NCI-H1048 (cell line): ENCODE measurements at places on chromosomes 5 and 9.

DNA sequence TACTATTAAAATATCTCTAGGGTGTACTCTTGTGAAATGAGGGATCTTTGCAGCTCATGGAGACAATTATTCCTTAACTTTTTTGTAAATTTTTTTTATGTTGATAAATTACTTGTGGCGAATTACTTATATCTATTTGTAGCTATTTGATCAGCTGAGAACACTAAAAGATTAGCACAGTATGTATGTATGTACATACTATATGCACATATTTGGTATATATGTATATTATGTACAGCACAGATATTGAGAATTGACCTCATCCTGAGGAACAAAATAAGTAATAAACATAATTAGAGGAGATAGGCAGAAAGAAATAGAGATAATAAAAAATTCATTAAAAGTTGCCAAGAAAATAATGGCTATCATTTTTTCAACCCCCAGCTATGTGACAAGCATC, 11.8 kb downstream of the CDKN2A start:
- DNase-seq: no peak

DNA sequence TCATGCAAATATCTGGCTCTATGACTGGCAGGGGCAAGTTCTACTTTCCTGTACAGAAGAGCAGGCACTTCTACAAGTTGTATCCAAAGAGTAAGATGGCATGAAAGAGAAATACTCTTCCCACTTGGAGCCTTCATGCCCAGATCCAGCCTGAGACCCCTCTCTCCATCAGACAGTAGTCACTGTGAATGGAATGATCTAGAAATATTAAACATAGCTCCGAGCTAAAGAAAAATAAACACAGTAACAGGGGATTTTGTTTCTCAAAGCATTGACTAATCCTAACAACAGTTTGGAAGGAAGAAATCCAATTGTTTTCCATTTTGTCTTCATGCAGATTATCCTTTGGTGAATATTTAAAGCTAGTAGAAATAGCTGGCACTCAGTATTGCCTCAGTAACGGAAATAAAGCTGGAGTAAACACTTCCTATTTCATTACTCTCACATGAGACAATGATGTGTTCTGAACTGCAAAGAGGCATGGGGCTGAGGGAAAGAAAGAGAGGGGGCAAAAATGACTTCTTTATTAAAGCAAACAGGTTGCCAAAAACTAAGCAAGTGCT, 100.0 kb downstream of the SEMA5A start:
- DNase-seq: no peak

DNA sequence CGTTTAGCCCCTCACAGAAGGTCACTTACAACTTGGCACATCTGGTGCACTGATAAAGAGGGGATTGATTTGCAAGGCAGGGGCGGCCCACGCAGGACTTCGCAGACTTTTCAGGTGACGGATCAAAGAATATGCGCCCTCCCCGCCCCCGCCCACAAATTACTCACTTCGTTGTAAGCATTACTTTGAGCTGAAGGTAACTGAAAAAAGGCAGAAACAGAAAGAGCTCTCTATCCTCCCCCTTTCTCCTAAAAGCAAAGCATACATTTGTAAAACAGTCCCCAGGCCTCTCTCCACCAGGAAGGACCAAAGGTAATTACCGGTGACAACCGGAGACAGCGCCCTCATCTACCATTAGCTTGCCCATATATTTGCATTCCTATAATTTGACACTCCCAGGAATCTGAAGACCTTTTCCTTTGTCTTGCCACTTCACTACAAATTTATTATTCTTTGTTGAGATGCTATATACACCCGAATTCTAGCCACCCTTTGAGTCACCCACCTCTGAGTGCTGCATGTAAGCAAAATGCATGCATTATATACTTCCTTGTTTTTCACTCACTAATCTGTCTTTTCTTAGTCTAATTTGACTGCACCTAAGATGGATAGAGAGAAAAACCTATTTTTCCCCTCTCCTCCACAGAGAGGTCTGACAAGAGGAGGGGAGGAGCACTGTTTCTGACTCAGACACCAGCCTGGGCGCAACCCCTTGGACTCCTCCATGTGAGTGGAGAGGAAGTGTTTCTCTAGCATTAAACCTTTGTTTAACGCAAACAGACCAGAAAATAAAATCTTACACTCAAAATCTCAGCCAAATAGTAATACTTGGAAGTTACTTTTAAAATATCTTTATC, 74.7 kb upstream of the SPIN1 start:
- no peak for DNase-seq

GRCh38 chr5:28305891-28306290, 1267.5 kb upstream of the CDH9 start:
- DNase-seq: no peak

DNA sequence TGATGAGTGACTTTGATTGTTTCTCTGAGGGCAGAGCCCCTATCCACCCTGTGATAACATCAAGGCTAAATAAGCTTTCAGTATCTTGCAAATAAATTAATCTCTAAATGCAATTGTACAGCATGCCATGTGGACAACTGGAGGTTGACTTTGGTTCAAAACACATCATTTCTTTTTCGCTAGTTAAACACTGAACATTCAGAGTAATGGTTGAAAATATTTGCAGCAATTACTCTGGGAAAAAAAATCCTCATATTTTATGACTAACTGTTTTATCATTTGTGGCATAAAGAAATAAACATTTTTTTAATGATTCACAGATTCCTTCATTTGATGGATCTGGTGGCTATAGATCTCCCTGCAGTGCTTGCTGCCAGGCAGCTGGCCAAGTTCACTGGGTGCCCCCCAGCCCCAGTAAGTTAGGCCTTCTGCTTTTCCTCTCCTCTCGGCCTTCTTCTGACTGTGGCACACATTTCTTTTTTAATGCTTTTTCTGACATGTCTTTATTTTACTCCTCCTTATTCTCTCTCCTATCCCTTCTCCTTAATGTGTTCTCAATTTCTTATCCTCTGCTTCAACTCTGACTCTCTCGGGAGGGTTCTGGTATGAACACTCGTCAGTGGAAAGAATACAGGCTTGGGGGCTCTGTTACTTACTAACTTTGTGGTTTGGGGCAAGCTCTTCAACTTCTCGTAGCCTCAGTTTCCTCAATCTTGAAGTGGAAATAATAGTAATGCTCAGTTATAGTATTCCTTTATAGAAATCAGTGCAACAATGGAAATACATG, 69.6 kb downstream of the ADAMTSL1 start:
- DNase-seq: no peak

DNA sequence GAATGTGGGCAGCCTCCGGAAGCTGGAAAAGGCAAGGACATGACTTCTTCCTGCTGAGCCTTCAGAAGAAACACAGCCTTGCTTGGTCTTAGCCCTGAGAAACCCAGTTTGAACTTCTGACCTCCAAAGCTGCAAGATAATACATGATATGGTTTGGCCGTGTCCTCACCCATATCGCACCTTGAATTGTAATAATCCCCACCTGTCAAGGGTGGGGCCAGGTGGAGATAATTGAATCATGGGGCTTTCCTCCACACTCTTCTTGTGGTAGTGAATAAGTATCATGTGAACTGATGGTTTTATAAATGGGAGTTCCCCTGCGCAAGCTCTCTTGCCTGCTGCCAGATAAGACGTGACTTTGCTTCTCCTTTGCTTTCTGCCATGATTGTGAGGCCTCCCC, 310.9 kb downstream of the PSAT1 start:
- DNase-seq: no peak

GRCh38 chr5:9269014-9269413, 276.9 kb downstream of the SEMA5A start:
- DNase-seq: no peak

GRCh38 chr9:126613651-126614050, at the start of gene LMX1B:
Gene LMX1B (plus strand): TSS chr9:126613928. CDS start chr9:126614450, 522 bp downstream.
- no peak for DNase-seq

GRCh38 chr5:134151723-134152122, 25.0 kb downstream of the SKP1 start:
- DNase-seq: no peak

GRCh38 chr9:98342820-98343210, 87.4 kb upstream of the TBC1D2 start:
- no peak for DNase-seq

DNA sequence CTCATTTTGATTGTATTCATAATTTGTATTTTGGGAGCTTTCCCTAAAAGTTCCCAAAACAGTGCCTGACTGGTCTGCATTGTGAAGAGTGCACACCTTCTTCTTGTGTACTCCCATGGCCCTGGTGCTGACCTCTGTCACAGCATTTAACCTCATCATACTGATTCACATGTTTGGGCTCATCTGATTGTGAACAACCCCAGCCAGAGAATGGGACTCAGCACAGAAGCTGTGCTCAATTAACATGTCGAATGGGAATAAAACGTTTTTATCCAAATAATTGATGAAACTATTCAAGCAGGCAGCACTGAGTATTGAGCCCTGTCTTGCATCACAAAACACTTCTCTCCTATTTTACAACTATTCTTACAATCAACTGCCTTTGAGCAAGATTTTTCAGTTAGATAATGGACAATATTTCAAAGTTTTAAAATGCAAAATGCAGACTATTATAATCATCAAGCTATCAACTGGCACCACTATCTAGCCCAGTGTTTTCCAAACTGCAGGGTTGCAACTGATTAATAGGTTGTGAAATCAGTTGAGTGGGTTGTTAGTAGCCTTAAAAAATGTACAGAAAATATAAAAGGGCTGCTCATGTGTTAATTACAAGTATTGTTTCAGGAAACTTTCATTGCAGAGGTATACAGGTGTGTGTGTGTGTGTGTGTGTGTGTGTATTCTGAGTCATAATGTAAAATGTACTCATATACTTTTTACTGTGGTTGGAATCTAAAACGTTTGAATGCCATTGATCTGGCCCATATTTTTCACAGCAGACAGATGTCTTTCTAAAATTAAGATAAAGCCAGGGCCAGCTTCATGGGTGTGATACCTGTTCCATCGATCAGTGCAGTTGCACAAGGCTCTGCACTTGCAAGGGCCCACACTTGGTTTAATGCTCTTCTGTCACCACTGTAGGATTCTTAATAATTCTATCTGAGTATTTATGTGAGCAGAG, 190.5 kb downstream of the PIK3R1 start:
- no peak for DNase-seq

DNA sequence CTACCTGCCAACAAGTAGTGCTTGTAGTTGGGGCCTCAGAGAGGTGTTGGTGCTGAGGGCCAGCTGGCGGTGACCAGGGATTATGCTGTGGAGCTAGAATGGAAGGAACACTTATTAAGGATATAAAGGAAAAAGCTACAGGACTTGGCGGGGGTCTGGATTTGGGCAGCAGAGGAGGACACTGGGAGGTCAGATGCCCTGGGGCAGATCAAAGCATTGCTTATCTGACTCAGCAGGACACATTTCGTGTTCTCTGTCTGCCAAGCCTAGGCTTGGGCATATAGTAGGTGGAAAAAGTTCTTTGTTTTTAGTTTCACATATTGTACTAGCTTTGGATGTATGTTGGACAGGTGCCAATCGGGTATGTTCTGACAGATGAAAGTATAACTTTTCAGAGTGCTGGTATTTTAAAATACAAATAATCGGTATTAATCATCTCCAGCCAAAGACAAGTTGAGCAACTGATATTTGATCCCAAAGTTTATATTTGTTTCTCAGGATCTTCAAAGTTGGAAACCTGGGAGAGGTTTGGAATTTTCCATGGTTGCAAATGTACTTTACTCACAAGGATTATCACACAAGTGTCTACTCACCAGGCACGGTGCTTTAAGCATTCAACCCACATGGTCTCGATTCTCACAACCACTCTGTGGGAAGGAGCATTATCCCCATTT, 69.4 kb downstream of the IQGAP2 start:
- no peak for DNase-seq

GRCh38 chr5:134095887-134096589, 18.4 kb upstream of the TCF7 start:
- DNase-seq: no peak

DNA sequence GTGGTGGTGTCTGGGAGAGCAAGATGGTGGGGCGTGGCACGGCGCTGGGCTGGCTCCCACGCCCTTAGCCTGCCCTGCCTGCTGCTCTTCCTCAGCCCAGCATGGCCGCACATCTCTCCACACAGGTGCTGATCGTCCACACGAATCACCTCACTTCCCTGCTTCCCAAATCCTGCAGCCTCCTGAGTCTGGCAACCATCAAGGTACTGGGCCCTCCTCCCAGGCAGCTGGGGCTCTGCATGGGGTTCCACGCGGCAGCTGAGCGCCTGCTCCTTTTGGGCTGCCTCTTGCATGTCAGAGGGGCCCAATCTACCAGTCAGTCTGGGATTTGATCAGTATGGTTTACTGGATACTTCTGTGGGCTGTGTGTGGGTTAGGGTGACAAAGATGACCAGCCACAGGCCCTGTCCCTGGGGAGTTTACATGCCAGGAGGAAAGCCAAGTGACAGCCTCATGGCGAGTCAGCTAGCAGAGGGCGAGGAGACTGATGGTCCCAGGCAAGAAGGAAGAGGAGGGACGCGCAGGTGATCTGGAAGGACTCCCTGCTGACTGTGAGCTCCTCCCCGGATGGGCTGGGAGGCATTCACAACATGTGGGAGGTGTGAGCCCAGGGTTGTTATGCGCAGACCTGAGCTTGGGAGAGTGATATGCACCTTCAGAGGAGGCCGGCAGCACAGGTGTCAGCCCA, 6.0 kb downstream of the LRSAM1 start:
- no peak for DNase-seq

DNA sequence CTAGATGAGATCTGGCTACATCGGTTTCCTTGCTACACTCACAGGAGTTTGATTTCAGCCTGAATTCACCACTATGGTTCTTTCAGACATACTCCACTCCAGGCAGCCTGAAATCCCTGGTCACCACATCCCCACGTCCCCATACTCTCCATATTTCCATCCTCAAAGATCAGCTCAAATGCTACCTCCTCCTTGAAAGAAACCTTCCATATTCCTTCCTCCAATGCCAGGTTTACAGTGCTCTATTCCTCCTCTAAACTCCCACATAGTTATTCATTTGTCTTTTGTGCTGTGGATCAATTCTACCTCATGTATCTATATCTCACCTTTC, 151.7 kb downstream of the GLIS3 start:
- no peak for DNase-seq

DNA sequence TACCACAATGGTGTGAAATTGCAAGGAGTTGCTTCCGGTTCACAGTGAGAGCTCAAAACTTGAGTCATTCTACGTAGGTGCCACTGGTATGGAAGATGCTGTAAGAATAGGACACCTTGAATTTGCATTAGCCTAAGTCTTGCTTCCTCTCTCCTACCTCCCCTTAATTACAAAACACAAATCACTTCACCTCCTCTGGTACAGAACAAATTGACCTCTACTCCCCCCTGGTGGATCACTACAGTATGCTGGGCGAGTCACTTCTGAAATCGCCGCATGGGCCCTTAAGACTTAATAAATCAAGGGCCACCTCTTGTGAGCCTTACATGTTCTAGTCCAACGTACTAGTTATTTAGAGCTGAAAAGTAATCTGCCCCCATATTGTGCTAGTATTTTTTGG, 145.3 kb upstream of the SMARCA2 start:
- DNase-seq: no peak

- no peak for DNase-seq
Measured at GRCh38 chr5:135110785-135111596, 77.0 kb upstream of the PITX1 start.

GRCh38 chr9:115615000-115615401, 497.0 kb upstream of the TNC start:
- no peak for DNase-seq

DNA sequence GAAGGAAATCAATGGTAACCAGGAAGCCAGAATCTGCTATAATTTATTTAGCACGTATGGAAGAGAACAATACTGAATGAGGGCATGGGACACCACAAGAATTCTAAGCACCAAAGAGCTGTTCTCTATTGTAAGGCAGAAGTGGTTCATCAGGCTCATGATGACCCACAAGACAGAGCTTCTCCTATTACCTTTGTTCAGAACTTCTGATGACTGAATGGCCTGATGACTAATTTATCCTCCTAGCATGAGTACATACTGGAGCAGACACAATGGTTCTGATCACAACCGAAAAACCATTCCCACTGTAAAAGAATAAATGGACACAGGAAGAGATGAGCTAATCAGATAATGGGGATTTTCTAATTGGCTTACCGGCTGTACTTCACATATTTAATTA, 329.8 kb upstream of the PDE4D start:
- DNase-seq: no peak
